ENCODE measurements at places on chromosomes 3 and 15. TPM values are rescaled to one million over a fixed set of nuclear protein-coding genes. Genes with fewer than 3 reads are reported as not detected.

ZNF774 gene
- total RNA-seq = 1.3 TPM

C3orf20 gene
- total RNA-seq = not detected

CTXN2 gene
- total RNA-seq = not detected

TUSC2 gene
- 35.2 TPM for total RNA-seq

TGM5 gene
- total RNA-seq = not detected

UCN2 gene
- 8.2 TPM for total RNA-seq

CLDN16 gene
- 0.34 TPM for total RNA-seq

ZMYND10 gene
- total RNA-seq = 1.5 TPM
